ENCODE measurements at places on chromosomes 5 and 9. TPM values are rescaled to one million over a fixed set of nuclear protein-coding genes. Genes with fewer than 3 reads are reported as not detected.

GRCh38 chr9:111815285-111816070 lies 20.7 kb upstream of the SHOC1 start:
- DNase-seq: no peak
- H3K4me3 ChIP-seq: no peak overlapping the region
- H3K27ac ChIP-seq: no peak overlapping the region
- no peaks in the 10 kb centered on the region for H3K36me3 ChIP-seq
- no peaks in the 10 kb centered on the region for H3K27me3 ChIP-seq

DNA sequence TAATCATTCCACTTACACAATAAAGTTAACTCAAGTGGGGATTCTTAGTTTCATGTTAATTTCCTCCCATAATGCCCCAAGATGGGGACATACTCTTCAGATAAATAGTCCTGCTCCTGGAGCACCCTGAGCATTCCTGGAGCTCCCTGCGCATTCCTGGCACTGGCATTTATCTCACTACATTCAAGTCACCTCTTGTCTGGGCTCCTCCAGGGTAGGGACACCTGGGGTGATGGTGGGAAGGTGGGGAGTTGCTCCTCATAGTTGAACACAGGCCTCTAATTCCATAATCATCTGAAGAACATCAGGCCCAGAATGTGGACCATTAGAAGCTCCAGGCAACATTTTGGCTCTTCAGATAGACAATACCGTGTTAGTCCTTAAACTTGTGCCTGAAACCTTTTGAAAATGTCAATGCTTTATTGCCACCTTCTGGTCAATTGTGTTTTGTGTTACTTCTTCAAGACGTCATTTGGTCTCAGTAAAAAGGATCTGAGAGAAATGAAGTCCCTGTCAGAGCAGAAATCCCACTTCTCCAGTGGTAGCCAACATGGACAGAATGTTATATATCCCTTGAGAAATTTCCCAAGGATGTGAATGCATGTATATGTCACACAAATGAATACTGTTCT lies 14.2 kb upstream of the AGGF1 start:
- no peak overlapping the region for H3K27ac ChIP-seq
- DNase-seq: peak; percentile 64
- no peaks in the 10 kb centered on the region for H3K4me1 ChIP-seq
- H3K36me3 ChIP-seq: no peaks in the 10 kb centered on the region
- no peaks in the 10 kb centered on the region for H3K27me3 ChIP-seq
- H3K4me3 ChIP-seq: no peak overlapping the region

The C9orf50 gene
- polyA plus RNA-seq: 4.3 TPM

The LIX1 gene
- polyA plus RNA-seq: 80.1 TPM

GRCh38 chr5:95961617-95962474 lies at the start of gene ELL2:
Gene ELL2 (minus strand): TSS chr5:95961851. CDS start chr5:95961721, 130 bp downstream.
- H3K4me1 ChIP-seq: peaks cover 33% of the 10 kb centered on the region
- peak within 1 kb of the TSS; percentile 98 for H3K4me3 ChIP-seq
- no peaks in the 10 kb centered on the region for H3K36me3 ChIP-seq
- peak within 1 kb of the TSS; percentile 94 for H3K27ac ChIP-seq

The LTC4S gene
- polyA plus RNA-seq: 7.8 TPM

Measured in cardiac muscle cell (in vitro differentiated cells and primary cell).